Activated naive CD4-positive, alpha-beta T cell treated with Interleukin-2 at 50 U/mL for 16 hours (primary cell): ENCODE measurements at places on chromosomes 7 and 10.

GRCh38 chr10:30897048-30897447 lies 134.6 kb downstream of the ZNF438 start:
- no peak for DNase-seq

DNA sequence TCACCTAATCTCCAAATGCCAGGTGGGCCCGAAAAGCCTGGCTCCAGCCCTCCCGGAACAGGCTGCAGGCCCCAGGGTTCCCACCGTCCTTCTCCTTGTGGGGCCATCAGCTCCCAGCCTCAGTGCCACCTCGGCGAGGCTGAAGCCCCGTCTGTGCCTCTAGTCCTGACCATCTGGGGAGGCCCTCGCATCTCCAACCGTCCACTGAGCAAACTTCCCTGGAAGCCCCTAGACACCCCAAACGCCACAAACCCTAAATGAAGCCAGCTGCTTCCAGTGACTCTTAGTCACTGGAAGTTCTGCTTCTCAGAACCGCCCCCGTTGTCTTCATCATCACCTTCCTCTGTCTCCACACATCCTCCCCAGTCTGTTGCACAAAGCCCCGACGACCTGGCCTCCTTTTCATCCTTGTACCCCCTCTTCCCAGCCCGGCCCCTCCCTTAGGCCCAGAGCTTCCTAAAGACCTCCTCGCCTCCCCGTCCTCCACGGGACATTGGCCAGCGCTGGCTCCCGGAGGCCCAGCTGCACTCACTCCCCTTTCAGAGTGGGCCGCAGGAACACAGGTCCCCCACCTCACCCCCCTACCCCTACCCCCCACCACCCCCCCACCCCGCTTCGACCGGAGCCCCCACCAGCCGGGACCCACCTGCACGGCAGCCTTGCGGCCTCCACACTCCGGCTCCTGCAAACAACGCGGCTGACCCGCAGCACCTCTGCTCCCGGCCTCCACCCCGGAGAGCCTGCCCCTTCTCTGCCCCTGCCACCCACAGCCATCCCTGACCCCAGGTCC lies 1.1 kb upstream of the DIP2C start:
- no peak for DNase-seq

DNA sequence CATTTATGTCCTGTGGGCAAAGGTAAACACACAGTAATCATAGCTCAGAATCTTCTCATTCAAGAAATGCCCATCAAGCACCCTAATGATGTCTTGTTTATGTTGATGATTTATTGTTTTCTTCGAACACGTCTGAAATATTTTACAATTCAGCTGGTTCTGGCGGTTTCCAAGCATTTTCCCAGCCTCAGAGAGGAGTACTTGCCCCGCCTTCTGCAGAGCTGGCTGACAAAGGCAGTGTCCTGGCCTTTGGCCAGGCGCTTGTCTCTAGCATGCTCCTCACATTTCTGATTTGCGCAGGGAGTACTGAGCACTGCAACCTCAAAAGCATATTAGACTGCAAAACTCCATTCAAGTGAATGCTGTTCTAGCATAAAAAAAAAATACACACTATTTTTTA lies 314.2 kb upstream of the GNAI1 start:
- DNase-seq: no peak

- DNase-seq: no peak
Observed at GRCh38 chr10:71161425-71161824, 50.9 kb upstream of the UNC5B start.

DNA sequence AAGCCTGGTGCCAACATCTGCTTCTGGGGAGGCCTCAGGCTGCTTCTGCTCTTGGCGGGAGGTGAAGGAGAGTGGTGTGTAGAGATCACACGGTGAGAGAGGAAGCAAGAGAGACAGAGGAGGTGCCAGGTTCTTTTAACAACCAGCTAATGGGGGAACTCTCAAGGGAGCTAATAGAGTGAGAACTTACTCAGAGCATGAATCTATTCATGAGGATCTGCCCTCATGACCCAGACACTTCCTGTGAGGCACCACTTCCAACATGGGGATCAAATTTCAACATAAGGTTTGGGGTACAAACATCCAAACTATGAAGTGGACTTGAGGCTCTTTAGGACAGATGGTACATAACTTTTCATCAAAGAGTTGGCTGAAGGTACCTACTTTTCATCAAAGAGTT lies 5.1 kb upstream of the ZNF32 start:
- no peak for DNase-seq

GRCh38 chr10:101587725-101588653 lies at the start of the genes DPCD and POLL:
DPCD (plus strand) TSS chr10:101588321; CDS start chr10:101588337, 16 bp downstream.
POLL (minus strand) TSS chr10:101588257; CDS start chr10:101587360, 897 bp downstream.
- DNase-seq: peak; percentile 91

DNA sequence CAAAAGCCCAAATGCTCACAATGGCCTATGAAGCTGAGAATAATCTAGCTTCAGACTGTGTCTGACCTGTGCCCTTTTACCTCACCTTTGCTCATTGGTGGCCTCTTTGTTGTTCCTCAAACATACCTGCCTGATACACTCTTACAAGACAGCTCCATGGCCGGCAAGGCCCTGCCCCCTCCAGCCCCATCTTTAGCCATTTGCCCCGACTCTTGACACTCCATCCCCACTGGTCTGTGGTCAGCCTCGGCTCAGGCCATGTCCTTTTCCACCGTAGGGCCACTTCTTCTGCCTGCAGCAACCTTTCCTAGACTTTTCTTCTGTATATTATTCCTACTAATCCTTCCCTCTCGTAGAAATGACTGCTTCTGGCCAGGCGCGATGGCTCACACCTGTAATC lies 265.2 kb downstream of the RPS24 start:
- no peak for DNase-seq

DNA sequence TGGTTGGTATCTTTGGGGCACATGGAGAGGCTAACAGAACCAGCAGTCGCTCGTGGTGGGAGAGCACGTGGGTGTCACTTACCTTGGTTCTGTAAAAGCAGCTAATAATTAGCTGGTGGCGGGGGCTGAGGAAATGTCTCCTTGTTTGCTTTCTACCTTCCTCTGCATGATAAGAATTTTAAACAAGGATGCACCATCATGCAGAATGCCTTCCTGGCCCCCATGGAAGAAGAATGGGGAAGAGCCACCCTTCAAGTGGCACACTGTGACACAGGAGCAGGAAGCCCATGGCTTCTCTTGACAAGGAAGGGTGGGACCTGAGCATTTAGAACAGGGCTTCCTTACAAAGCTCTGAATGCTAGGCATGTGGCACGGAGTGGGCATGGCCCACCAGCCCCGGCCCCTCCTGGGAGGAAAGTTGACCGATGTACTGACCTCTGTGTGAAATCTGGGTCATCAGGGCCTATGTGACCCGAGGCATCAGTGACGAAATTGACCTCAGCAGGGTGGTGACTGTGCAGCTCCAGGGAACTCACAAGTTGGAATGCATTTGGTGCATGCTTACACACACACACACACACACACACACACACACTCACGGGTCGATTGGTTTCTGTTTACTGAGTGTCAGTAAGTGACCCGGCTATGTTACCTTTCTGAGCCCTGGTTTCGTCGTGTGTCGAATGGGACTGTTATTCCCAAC lies 116.9 kb upstream of the ANLN start:
- DNase-seq: no peak

DNA sequence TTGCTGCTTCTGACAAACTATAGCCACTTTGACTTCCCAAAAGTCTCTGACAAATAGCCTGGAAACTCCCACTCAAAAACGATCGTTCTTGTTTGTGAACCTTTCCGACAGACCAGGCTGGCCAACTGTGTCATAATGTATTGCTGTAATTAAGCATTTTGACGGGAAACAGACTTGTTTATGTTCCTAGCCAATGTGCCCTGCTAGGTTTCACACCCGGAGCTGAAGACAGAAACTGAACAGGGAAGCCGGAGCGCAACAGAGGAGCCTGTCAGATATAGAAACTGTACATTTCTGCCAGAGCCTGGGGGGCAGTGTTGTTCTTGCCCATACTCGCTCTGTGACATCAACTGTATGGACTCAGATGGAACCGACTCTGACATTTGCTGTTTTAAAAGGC lies 55.3 kb upstream of the C7orf33 start:
- DNase-seq: peak; percentile 7

DNA sequence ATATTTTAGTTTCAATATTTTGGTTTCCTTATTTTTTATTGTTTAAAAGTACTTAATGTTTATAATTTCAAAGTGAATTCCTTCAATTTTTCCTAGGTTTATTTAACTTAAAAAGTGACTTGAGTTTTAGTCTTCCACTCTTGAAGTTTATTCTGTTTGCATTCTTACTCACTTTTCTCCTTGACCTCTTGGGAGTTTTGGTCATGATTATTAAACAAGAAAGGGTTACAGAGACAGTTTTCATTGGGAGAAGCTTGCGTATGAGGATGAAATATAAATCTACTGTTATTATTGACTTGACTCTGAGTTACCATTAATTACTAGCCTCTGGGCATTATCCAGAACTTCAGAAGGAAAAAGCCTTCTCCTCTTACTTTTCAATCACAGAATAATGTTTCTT lies 216.0 kb downstream of the BMPER start:
- no peak for DNase-seq
